ENCODE measurements at places on chromosomes 7 and 10. TPM values are rescaled to one million over a fixed set of nuclear protein-coding genes. Genes with fewer than 3 reads are reported as not detected.
A peak's percentile ranks its signal among the peaks of the same experiment; 100 is the strongest.

AS3MT gene
- 8.3 TPM for total RNA-seq

DNA sequence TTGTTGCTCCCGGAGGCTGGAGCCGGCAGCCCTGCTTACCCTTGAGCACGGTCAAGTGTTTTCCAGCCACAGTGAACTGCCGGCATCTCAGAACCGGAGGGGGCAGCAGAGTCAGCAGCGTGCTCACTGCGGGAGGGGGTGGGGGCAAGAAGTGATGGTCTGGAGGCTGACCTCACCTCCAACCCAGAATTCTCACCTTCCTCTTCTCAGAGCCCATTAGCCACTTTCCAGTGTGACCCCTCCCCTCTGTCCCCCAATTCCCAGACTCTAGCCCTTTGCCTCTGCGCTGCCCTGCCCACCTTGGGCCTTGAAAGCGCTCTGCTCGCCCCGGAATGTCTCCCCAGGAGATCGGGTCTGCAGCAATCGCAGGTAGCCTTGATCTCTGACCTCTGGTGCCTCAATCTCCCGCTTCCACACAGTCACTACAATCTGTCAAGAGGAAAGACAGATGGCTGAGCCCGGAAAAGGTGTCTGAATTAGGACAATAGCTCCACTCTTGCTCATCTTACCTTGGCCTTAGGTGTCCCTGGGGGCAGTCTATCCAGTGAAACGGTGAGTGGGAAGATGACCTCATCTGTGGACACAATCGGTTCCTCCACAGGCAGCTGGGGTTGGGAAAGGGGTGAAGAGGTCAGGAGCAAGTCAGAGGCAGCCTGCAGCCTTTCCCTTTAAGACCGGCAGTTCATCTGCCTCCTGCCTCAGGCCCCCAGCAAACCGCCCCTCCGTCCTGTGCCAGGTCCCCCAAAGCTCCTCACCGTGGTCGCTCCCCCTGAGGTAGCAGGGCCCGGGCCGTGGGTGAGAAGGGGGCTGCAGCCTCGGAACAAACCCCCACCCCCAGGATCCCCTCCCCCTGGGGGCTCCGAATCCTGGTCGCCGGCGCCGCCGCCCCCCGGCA lies 942 bp downstream of the TRAPPC14 start:
- peak overlapping the region; percentile 83 for H3K4me3 ChIP-seq
- H3K27ac ChIP-seq: peak overlapping the region; percentile 60
- H3K4me1 ChIP-seq: peaks cover 6% of the 10 kb centered on the region

DNA sequence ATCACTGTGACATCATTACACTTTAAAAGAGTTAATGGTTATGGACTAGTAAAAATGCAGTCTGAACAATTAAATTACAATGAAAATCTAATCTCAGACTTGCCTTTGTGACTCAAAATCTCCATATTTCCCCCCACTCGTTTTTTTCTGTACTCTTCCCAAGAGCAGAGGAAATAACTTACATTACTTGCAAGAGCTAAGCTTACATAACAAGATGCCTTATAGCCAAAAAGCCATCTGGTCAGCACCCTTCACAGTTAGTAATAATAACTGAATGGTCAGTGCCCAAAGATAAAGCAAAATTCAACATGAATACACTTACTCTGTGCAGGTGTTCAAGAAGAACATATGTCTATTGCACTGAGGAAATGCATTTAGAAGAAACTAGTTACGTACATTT lies 1381.5 kb upstream of the CELF2 start:
- H3K4me3 ChIP-seq: no peak overlapping the region
- H3K27ac ChIP-seq: no peak overlapping the region
- no peaks in the 10 kb centered on the region for H3K36me3 ChIP-seq
- no peak for DNase-seq

- H3K27ac ChIP-seq: no peak overlapping the region
- H3K27me3 ChIP-seq: peaks cover 8% of the 10 kb centered on the region
These were observed 111.2 kb downstream of the GALNT11 start for GRCh38 chr7:152136686-152137085.

- no peak overlapping the region for H3K4me3 ChIP-seq
These were observed 122.4 kb upstream of the PCBD1 start for GRCh38 chr10:71010730-71011129.

TWIST1 gene
- not detected for total RNA-seq

DNA sequence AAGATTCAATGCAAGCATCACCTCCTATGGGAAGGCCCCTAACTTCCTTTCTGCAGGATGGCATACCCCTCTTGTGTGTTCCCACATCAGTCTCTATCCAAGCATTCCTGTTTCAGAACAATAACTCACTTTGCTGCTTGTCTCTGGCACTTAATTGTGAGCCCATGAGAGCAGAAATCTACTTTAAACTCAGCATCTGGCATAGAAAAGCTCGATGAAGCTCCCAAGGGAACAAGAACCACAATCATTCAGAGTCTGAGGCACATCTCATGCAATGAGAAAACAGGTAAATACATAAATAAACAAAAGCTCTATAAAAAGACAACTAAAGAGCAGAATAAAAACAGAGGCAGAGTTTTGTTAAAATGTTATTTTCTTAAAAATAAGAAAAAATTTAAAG lies 66.2 kb downstream of the VPS41 start:
- no peaks in the 10 kb centered on the region for H3K36me3 ChIP-seq
- peaks cover 7% of the 10 kb centered on the region for H3K27me3 ChIP-seq
- H3K4me3 ChIP-seq: peak overlapping the region; percentile 39
- DNase-seq: no peak
- H3K4me1 ChIP-seq: peaks cover 46% of the 10 kb centered on the region
- H3K27ac ChIP-seq: peak overlapping the region; percentile 65

GRCh38 chr10:126910798-126911197 lies 5.6 kb downstream of the DOCK1 start:
- H3K27me3 ChIP-seq: peaks cover 9% of the 10 kb centered on the region
- H3K4me3 ChIP-seq: no peak overlapping the region
- DNase-seq: no peak
- no peaks in the 10 kb centered on the region for H3K36me3 ChIP-seq

STMP1 gene
- 54.6 TPM for total RNA-seq

DNA sequence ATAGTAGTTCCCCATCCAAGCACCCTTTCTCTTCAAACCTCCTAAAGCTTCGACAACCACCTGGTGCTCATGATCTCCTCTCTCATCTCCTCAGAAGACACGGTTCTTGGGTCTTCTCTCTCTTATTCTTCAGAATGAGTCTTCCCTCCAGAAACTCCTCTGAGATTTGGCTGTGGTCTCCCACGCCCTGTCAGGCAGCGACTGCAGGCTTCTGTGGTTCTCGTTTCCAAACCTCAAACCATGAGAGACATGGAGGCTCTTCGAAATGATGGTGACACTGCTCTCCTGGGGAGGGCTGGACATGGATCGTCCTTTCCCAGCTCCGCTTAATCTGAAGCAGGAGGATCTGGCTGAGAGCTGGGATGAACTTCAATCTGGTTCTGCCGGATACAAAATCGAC lies 78.6 kb upstream of the PITRM1 start:
- H3K4me1 ChIP-seq: peaks cover 3% of the 10 kb centered on the region
- H3K4me3 ChIP-seq: no peak overlapping the region
- no peaks in the 10 kb centered on the region for H3K36me3 ChIP-seq
- no peak overlapping the region for H3K27ac ChIP-seq
- no peak for DNase-seq

PRKAR1B gene
- total RNA-seq: 12.8 TPM

CALML3 gene
- total RNA-seq: not detected

- H3K4me1 ChIP-seq: no peaks in the 10 kb centered on the region
- H3K4me3 ChIP-seq: no peak overlapping the region
These were observed 49.3 kb downstream of the FBXL13 start for GRCh38 chr7:103025341-103025740.

- no peak for DNase-seq
- H3K27ac ChIP-seq: no peak overlapping the region
- H3K36me3 ChIP-seq: peaks cover 4% of the 10 kb centered on the region
- no peaks in the 10 kb centered on the region for H3K4me1 ChIP-seq
- H3K27me3 ChIP-seq: peaks cover 2% of the 10 kb centered on the region
These were observed 35.9 kb upstream of the ELMO1 start for GRCh38 chr7:37484426-37485073.

EBF3 gene
- 544 TPM for total RNA-seq

DNA sequence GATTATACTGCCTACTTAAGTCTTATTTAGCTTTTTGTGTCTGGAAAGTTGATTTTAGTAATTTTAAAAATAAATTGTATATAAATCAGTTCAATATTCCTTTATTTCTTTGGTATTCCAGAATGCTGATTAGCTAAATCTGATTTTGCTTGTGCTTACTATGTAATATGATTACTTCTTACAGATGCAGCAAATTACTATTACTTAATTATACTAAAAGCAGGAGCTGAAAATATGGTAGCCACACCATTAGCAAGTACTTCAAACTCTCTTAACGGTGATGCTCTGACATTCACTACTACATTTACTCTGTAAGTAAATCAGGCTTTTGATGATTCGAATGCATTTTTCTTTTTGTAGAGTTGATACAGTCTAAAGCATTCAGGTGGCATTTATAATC lies 34.0 kb downstream of the ANLN start:
- H3K4me3 ChIP-seq: no peak overlapping the region
- no peaks in the 10 kb centered on the region for H3K36me3 ChIP-seq
- no peaks in the 10 kb centered on the region for H3K27me3 ChIP-seq
- peaks cover 3% of the 10 kb centered on the region for H3K4me1 ChIP-seq

OPN4 gene
- not detected for total RNA-seq

GRCh38 chr7:30313348-30313747 lies 29.0 kb downstream of the ZNRF2 start:
- no peaks in the 10 kb centered on the region for H3K27me3 ChIP-seq
- peaks cover 24% of the 10 kb centered on the region for H3K4me1 ChIP-seq
- no peaks in the 10 kb centered on the region for H3K36me3 ChIP-seq
- H3K27ac ChIP-seq: no peak overlapping the region
- DNase-seq: no peak

BMI1 gene
- total RNA-seq: 23.3 TPM

WDFY4 gene
- total RNA-seq: not detected

DNA sequence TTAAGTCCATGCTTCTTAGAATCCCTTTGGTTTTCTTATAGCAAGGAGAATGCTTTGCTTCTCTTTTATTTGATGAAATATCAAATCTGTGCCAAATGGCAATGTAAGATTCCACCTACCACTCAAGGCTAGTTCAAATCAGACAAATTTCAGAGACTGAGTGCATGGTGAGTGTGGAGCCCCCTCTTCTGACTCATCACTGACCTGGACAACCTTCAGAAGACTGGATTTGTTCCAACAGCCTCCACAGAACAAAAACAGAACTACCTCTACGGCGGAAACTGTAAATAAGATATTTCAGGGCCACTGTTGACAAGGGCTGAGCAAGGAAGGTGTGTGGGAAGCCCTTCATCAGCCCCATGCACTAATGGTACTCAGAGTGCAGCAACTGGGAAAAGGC lies 21.1 kb downstream of the NCAPG2 start:
- H3K27ac ChIP-seq: peak overlapping the region; percentile 88
- peaks cover 28% of the 10 kb centered on the region for H3K4me1 ChIP-seq
- DNase-seq: no peak
- no peaks in the 10 kb centered on the region for H3K36me3 ChIP-seq
- H3K4me3 ChIP-seq: peak overlapping the region; percentile 25

CUZD1 gene
- total RNA-seq: 2.4 TPM

DNA sequence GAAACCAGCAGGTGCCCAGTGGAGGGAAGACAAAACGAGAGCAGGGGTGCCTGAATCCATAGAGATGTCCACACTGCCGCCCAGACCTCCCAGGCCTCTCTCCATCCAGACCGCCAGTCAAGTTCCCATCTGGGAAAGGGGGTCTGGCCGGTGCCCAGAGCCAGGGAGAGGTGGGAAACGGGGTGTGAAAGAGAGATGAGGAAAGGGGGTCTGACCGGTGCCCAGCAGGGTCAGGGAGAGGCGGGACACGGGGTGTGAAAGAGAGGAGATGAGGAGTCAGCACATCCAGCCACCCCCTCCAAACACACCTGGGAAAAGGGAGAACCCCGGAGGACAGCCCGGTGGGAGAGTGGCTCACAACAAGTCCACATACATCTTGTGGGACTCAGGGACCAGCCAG lies 185.8 kb downstream of the PTPRN2 start:
- peaks cover 12% of the 10 kb centered on the region for H3K36me3 ChIP-seq
- H3K27ac ChIP-seq: no peak overlapping the region
- DNase-seq: no peak
- H3K4me1 ChIP-seq: peaks cover 17% of the 10 kb centered on the region

FRG2B gene
- not detected for total RNA-seq

DNA sequence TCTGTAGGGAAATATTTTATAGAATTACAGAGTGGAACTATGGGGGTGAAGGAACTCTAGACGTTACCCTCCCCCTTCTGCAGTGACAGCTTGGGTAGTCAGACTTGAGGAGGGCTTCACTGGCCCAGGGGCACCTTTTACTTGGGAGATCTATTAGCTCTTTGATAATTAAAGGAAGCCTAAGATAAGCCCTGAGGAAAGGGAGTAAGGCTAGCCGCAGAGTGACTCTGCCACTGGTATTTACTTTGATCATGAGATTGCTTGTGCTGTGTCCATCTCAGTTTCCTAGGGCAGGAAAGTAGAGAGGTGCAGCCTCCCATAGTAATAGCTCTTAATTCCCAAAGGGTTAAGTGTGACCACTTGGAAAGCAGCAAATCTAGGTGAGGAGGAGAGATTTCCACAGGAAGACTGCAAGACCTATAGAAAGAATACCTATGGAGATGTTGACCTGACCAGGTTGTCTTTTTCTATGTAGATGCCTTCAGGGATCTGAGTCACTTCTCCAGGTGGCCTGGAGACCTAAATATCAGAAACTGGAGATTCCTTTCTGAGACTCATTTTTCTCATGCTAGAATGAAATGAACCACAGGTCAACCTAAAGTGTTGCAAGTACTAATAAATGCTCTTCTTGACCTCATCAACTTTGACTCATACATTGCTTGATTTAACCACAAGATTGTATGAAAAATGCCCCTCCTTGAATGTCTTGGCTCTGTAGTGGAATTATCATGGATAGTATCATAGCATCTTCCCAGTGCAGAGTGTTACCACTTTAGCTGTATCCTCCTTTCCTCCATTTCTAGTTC lies 447.3 kb upstream of the GHITM start:
- H3K4me1 ChIP-seq: peaks cover 2% of the 10 kb centered on the region
- no peak overlapping the region for H3K4me3 ChIP-seq
- no peak overlapping the region for H3K27ac ChIP-seq
- DNase-seq: no peak
- no peaks in the 10 kb centered on the region for H3K36me3 ChIP-seq
